CD8-positive, alpha-beta T cell (primary cell): ENCODE measurements at places on chromosomes 5 and 9.

GRCh38 chr9:7089406-7090193, 331.8 kb downstream of the KDM4C start:
- no peak for DNase-seq

DNA sequence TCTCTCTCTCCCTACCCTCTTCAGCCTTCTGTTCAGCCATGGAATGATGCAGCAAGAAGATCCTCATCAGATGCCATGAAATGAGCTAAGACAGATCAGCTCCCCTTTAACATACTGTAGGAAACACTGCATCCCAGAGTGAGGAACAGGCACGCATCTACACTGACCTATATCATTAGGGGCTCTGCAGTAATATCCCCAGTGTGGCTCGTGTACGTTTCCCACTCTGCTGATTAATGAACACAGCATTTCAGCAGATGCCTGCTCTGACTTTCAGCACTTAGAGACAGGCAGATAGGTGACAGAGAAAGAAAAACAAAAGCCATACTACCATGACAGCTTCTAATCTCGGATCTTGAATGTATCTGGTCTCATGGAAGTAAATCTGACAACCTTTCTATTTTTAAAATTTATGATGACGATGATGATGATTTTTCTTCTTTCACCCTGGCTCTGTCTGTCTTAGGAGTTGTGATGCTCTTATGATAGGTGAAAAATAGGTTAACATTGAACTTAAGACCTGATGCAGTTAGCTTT, 750.3 kb downstream of the CDH12 start:
- no peak for DNase-seq

DNA sequence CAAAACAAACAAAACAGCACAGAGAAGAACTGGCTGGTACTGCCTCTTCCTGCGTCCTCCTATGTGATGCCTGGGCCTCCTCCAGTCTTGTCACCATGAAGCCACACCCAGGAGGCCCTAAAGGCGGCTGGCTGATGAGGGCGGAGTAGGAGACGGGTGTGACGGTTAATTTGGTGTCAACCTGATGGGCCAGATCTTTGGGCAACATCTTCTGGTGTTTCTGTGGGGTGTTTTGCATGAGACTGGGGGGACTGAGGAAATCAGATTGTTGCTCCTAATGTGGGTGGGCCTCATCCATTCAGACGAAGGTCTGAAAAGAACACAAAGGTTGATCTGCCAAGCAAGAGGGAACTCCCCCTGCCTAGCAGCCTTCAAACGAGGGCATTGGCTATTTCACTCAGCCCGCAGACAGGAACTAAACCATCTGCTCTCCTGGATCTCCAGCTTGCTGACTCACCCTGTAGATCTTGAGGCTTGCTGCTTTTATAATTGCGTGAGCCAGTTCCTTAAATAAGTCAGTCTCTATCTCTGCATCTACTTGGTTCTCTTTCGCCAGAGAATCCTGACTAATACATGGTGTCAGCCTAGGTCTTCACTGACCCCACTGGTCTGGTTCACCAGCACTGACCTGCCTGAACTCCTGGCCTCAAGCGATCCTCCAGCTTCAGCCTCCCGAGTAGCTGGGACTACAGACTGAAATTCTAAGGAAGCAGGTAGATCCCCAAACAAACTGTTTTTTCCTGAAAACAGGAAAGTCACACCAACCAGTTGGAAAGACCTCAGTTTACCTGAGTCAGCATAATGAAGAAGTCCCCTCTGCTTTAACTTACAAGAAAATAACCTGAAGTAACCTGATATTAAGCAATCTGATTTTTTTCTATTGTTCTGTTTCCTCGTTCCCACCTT, 12.8 kb upstream of the ZFP62 start:
- peak; percentile 45 for DNase-seq

DNA sequence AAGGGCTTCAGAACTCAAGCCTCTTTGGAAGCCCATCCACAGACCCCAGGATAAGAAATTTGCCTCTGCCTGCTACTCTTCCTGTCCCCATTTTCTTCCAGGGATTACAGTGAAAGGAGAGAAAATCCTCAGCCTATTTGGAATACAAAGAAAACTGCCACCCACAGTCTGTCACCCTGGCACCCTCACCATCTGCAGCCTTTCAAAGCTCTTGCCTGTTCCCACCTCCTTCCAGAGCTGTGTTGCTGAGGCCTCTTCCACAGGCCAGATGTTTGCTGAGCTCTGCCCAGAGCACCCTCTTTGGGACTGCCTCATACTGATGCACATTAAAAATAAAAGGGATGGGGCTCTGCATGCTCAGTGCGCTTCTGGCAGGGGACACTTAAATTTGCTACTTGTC, 35.9 kb upstream of the TAF1L start:
- no peak for DNase-seq

GRCh38 chr9:36187414-36187813, 3.3 kb upstream of the CLTA start:
- no peak for DNase-seq
